ENCODE measurements at places on chromosomes 6 and 20.

- DNase-seq = no peak
Observed at GRCh38 chr6:13425270-13425873, 62.0 kb downstream of the GFOD1 start.

- no peak for DNase-seq
Observed at GRCh38 chr6:3997177-3997770, 81.7 kb downstream of the FAM217A start.

DNA sequence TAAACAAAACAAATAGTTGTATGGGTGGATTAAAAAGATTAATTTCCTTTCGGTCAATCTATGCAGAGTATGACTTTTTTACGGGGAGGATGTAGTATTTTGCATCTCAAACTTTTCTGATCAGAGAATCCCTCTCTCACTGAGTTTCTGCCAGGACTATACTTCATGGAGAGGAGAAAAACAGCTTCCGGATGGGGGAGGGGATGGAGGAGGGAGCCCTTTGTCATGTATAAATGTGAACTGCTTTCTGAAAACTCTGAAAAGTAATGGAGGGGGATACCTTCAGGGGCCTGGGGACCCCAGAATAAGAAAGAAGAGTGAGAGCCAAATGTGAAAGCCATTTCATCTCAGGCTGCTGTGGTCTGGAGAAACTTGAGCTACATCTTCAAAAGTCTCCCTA, 173.1 kb upstream of the KCNK16 start:
- DNase-seq = no peak

GRCh38 chr6:140181876-140182275, 807.4 kb upstream of the CITED2 start:
- DNase-seq = no peak

DNA sequence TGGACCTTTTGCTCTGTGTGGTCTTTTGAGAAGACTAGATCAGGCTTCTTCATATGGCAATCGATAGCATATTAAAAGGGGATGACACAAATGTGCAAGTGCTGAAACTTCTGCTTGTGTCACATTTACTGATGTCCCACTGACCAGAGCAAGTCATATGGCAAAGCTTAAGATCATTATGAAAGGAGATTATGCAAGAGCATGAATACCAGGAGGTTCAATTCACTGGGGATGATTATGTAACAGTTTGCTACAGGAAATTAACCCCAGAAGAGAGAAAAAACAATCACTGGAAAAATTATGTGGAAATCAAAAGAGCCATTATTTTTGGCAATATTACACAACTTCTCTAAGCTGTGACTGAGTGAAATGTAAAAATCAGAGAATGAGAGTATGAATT, 13.7 kb upstream of the PRDM13 start:
- DNase-seq = no peak

GRCh38 chr20:38187517-38187916, 22.4 kb upstream of the TGM2 start:
- DNase-seq = no peak

GRCh38 chr6:47752801-47753200, 29.0 kb upstream of the OPN5 start:
- DNase-seq = no peak

DNA sequence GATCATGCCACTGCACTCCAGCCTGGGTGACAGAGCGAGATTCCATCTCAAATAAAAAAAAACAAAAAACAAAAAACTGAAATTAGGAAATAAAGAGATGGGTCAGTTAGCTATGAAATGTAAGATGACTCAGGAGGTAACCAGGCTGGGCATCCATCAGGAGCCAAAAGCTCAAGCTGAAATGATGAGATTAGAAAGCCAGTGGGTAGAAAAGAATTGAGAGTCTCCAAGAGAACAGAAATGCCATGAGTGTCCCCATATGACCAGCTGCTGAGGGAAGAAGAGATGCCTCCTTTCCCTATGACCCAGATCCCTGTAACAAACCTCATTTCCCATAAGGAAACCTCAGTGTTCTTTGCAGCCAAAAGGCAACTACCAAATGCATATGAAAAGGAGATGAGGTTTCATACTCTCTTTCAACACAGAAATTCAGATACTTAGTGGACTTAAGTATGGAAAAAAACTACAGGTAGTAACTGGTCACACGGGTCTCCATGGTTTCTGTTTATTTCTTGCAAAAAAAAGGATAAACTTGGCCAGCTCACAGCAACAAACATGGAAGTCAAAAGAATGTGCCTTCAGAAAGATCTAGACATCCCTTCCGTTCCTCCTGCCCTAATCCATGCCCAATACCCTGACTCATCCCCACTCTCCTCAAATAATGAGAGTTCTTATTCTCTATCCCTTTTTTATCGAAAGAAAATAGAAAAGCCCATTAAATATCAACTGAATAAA, 8.1 kb downstream of the ARHGAP18 start:
- DNase-seq = no peak

DNA sequence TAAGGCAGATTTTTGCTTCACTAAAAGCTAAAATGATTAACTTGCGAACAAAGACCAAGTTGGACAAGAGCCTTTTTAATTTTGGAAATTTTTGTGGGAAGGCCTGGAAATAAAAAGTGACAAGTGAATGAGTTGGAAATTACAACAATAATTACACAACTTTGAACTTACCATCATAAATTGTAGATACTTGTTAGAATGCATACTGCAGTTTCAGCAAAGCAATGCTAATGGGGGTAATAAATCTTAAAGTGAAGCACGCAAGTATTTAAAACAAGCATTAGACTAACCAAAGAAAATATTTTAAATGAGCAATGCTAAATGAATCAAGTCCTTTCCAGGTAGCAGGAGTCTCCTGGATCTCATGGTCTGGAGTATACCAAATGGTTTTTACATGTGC, 83.2 kb upstream of the EYA4 start:
- DNase-seq = no peak

DNA sequence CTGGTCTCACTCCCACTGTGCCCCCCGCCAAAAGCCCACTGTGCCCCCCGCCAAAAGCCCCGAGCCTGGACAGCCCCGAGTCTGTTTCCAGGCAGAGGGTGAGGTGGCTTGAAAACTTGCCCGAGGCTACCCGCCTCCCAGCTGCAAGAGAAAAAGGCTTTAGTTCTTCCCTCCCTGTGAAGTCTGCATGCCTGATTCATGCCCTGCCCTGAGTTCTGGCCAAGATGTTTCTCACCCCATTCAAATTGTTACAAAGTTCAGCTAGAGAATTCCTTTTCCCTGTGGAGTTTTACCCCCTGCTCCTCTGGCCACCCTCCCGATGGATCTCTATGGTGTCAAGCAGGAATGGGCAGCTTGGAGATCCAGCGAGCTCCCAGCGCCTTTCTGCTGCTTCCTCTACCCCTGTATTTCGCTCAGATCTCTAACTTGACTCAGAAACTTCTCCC, 298.8 kb upstream of the MAP3K7 start:
- DNase-seq = no peak

- no peak for DNase-seq
Observed at GRCh38 chr6:145891126-145891525, 73.0 kb downstream of the SHPRH start.

DNA sequence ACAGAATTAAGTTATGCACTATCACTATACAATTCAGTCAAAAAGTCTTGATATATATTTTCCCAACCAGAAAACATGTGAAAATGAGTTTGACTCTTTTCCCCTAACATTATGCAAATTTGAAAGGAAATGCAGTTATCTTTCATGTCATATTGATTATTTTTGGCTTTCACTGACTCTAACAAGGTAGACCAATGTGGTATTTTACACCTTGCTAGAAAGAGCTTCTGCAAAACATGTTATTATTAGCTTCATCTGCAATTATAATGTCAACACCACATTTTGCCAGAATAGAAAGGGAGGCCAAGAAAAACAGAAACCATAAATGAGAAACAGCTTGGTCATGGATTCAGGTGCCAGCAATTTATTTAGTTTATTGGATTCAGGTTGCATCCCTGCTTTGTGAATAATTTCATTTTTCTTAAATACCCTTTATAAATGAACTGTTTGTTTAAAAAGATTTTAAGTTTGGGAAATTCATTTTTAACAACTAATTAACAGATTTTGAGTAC, 226.1 kb upstream of the GJE1 start:
- no peak for DNase-seq

GRCh38 chr6:27986928-27987725, 30.1 kb downstream of the OR2B6 start:
- no peak for DNase-seq

DNA sequence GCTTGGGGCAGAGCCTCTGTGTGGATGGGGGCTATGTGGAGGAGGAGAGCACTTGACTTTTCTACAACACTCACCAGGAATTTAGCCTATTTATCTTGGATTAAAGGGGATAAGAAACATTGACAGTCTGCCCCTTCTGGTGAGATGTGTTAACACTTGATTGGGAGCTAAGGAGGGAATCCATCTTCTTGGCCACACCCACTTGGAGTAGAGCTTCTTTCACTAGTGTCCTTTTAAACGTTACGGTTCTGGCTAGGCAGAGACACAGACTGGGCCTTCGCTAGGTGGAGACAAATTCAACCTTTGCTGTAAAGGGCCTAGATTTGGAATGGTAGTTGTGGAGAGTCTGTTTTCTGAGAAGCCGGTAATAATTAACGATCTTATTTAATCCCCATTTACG, 15.5 kb upstream of the TPBG start:
- no peak for DNase-seq
